ENCODE measurements at places on chromosomes 1 and 21.

- DNase-seq = no peak
These were observed 107.2 kb downstream of the PRDM2 start for GRCh38 chr1:13807209-13807608.

- DNase-seq = no peak
These were observed 44.2 kb downstream of the LUZP1 start for GRCh38 chr1:23124259-23125026.

GRCh38 chr1:77347646-77348045 lies 65.8 kb downstream of the AK5 start:
- no peak for DNase-seq

DNA sequence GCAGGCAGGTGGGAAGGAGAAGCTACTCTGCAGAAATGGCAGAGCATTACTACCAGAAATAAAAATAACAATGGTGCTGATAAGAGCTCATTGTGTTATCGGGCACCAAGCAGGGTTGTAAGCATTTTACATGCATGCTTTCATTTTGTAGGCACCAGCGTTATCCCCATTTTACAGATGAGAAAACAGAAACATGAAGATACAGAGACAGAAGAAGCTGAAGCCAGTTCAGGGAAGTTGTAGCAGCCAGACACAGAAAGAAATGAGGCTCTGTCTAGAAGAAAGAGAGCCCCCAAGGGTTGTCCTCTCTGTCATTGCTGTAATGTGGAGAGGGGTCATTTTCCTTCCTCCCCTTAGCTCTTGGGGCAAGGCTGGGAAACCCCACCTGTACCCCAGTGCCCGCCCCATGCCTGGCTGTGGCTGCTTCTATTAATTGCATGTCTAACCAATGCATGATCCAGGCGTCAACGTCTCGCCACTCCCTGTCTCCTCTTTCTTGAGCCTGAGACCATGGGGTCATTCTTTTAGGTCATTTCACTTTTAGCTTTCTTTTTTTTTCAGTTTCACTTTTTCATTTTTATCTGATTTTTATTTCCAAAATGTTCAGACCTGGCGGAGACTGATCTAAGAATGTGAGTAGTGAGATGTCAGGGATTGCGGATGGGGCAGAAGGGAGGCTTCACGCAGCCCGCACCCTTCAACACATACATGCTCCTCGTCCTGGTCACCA lies 6.8 kb downstream of the OLIG1 start:
- no peak for DNase-seq

- no peak for DNase-seq
These were observed 10.3 kb downstream of the KCNN3 start for GRCh38 chr1:154859786-154860155.

DNA sequence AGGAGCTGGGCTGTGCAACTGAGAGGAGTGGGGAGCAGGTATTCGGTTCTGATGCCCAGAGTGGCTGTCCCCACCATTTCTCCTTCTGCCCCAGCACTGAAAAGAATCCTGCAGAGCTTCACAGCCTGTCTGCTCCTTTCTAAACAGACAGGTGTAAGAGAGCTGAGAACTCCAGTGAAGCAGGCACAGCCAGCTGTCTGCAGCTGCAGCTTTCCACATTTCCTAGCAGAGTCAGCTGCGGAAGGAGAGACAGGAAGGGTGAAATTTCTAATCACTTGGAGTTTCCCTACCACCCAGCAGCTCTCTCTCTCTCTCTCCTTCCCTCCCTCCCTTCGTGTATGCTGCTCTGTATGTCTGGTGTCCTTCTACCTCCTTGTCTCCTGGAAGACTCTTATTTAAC lies 40.5 kb upstream of the GJB5 start:
- DNase-seq = no peak

- DNase-seq = no peak
These were observed 7.0 kb downstream of the TMPRSS2 start for GRCh38 chr21:41500931-41501381.

GRCh38 chr1:170853867-170854266 lies 81.5 kb upstream of the MROH9 start:
- DNase-seq = no peak

GRCh38 chr1:150005606-150006005 lies 4.9 kb downstream of the OTUD7B start:
- no peak for DNase-seq

- no peak for DNase-seq
These were observed 31.7 kb upstream of the TMEM125 start for GRCh38 chr1:43238085-43238484.

DNA sequence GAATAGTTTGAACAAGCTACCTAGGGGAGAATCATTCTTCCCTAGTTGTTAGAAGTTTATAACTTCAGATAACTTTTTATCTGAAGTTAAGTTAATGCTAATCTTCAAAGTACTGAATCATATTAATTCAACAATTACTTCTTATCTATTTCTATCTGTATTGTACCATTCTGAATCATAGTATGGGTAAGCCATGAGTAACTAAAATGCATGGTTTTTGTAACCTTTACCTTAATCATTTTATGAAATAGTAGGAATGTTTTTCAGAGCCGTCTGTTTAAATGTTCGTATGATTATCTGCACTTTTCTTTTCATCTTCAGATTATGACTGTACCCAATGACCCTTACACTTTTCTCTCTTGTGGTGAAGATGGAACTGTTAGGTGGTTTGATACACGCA lies 50.3 kb upstream of the MPC2 start:
- no peak for DNase-seq

DNA sequence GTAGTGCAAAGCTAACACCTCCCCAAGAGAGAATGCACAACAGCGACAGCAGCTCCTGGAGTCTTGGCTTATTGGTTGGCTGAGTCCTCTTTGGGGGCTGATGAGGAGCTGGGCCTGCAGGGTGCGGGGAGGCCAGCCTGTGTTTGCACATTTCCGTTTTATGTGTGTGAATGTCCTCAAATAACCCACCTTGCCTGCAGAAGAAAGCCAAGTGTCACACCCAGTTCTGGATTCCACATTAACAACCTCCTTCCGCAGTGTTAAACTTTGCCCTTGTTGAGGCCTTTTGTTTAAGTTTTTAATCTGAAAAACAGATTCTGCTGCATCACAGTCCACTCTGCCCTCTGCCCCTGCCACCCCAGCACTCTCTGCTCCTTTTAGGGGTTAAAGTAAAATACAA lies 274.5 kb downstream of the TM2D1 start:
- no peak for DNase-seq

- DNase-seq = no peak
These were observed 53.9 kb downstream of the COQ8A start for GRCh38 chr1:226993814-226994585.

- DNase-seq = no peak
These were observed 40.1 kb downstream of the PTPRC start for GRCh38 chr1:198678901-198679329.

DNA sequence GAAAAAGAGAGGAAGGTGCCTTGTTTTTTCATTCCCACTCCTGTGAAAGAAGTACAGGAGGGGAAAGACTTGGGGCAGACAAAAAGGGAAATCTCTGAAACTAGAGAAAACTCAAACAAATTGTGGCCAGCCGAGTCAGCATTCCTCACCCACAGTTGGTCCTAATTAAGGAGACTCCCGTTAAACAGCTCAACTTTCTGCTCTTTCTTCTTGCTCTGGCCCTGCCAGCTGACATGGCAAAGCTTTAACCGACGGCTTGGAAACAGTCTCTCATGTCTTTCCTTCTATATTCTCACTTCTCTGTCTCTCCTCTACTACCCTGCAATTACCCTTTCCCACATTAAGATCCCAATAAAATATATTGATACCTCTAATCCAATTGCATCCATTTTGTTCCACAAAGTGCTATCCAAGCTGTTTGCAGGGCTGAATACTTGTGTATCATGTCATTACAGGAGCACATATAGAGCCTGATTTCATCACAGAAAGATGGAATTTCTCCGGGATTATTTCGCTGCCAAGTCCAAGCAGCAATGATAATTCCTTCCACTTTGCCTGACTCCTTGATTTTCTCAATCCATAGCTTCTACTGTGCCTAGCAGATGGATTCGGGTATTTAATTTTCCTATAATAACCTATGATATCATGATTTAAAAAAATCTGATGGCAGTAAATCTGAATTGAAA lies 65.4 kb upstream of the IPO9 start:
- no peak for DNase-seq

- DNase-seq = no peak
These were observed 235.4 kb downstream of the HMCN1 start for GRCh38 chr1:185969524-185969991.

DNA sequence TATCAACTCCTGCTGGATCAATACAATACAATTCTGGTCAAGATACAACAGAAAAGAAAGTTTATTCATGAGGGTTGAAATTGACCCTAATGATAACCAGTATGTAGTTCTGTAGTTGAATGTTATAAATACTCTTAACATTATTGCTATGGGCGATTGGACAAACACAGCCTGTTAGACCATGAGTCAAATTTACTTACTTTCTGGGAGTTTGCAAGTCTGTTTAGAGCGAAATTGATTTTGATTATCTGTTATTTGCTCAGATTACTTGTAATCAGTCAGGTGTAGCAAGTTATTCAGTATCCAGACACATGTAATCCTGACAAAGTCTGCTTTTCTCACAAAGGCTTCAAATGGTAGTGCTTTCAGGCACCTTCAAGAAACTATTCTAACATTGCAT lies 216.6 kb upstream of the B3GALT2 start:
- no peak for DNase-seq

GRCh38 chr1:29576510-29576909 lies 340.2 kb downstream of the PTPRU start:
- no peak for DNase-seq

DNA sequence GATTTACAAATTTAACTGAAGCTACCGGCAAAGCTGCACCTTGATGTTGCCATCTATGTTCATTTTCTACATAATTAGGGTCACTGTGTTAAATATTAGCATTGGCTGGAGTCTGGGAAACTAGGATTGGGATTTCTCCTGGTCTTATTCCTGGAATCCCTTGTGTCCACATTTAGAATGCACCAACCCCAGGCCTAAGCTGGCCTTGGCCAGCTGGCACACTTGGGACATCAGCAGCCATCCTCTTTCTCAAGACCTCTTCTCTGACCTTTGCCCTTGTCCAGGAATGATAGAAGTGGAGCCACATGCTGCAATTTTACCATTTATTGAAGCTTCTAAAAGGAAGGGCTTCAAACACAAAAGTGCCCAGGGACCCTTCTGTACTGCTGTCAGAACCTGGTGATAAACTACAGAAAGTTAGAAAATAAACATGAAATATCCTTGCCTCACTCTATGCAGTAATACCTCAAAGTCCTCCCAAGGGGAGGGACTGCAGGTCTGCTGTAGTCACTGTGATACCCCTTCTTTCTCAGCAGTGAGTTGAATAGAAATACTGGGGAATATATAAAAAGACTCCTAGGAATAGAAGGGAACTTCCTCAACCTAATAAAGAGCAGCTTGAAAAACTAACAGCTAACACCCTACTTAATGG lies 13.7 kb upstream of the PIGC start:
- no peak for DNase-seq

- DNase-seq = no peak
These were observed 20.4 kb upstream of the RGS16 start for GRCh38 chr1:182624577-182624976.

DNA sequence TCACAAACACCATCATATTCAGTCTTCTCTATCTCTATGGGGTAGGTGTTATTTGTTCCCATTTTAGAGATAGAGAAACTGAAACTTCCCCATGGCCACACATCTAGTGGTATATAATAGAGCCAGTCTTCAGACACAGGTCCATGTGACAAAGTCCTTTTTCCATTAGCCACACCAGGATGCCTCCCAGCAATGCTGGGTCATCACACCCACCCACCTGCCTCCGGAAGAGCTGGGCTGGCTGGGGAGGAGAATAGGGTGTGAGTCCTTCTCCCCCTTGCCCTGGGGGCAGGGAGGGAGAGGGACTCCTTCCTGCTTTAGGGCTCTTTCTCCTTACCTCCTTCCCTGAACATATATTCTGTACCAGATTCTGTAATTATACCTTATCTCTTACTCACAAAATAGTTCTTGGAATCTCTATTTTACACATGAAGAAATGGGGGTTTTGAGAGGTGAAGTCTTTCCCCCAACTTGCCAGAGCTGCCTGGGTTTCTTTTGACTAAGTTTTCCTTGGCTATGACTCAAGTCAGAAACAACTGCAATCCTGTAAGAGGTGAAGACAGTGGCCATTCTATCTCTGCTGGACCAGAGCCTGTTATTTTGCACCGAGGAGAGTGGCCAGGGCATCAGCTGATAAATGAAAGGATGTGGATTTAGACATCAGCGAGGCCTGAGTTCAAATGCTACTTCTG lies 30.0 kb downstream of the SOX13 start:
- no peak for DNase-seq

DNA sequence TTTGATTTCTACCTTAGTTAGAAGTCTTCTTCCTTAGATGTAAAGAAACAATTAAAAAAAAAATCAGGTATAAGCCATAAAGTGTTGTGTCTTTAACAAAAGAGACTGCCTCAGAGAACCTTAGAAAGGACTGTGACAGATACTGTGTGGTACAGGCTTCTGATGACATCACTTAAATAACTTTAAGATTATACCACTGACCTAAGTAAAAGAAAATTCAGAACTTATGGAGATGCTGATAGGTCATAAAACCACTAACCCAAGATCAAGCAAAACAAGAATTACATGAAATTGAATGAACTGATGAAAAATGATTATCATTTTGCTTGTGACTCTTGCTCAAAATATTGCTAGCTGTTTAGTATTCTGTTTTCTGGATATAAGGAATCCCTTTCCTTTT lies 220.8 kb downstream of the NRIP1 start:
- DNase-seq = no peak

- DNase-seq = no peak
These were observed 29.4 kb downstream of the VPS26C start for GRCh38 chr21:37237764-37238163.

DNA sequence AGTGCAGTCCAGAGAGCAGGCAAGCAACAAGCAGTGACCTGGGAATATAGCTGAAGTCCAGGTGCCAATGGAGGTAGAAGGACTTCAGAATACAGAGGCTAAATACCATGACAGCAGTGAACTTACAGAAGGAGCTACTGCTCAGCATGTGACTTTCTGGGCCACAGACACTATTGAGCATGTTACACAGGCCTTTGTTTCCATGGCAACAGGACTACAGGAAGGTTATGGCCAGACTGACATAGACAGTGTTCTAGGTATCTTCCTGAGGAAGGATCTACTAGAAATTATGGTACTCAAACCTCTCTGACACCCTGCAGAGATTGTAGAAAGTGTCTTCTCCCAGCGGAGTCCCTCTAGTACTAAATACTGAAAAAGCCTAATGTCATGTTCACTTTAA lies 11.0 kb downstream of the OR2M5 start:
- DNase-seq = no peak

DNA sequence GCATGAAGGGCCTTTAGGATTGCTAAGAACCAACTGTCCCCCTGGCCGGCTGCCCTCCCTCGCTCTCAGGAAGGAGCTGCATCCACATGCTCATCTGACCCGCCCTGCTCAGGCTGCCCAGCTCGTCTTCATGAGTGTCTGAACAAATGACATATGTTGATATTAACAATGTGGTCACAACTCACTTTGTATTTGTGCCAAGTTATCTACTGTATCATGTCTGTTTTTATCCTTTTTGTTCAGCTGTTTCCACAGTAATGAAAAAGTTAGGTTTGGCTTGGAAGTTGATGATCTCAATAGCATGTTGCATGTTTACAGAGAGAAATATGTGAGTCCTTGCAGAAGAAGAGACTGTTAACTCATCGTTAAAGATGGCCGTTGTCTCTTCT lies 75.1 kb downstream of the PHTF1 start:
- DNase-seq = no peak

Measured in stimulated activated CD8-positive, alpha-beta memory T cell treated with anti-CD3 and anti-CD28 coated beads, Interleukin-4, amount 100 ng/mL, for 1 hour (primary cell).